ENCODE measurements at places on chromosomes 2 and 18.

DNA sequence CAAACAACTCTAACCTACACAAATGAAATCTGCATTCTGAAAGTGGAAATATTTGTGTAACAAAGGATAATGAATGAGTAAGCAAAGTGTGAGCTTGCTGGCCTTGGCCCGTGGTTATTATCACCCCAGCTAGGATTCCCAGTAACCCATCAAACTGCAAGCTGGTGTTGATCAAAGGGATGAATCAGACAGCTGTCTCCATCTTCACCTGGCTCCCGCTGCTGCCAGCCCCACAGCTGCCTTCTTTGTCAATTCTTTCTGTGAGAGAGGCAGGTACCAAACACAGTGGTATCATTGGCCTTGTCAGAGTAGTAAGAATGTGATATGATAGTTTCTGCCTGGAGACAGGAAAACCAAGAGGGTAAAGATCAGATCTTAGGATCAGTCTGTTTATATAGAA lies 25.2 kb upstream of the RGPD4 start:
- DNase-seq, result no peak

DNA sequence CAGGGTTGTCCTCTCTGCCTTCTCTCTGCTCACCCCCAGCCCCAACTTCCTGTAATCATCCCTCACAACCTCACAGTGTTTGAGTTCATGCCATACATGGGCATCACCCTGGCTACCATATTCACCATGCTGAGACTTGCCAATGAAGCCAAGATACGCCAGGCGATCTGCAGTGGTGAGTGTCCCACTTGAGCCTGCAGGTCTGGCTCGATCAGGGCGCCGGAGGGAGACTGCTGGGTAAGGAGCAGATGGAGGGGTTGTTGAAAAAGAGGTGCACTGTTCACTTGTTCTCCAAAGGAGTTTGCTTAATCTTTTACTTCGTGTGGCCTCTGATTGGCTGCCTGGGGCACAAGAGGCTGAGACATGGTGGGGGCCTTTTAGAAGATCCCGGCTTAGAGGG lies 14.6 kb downstream of the MROH2A start:
- no peak for DNase-seq

DNA sequence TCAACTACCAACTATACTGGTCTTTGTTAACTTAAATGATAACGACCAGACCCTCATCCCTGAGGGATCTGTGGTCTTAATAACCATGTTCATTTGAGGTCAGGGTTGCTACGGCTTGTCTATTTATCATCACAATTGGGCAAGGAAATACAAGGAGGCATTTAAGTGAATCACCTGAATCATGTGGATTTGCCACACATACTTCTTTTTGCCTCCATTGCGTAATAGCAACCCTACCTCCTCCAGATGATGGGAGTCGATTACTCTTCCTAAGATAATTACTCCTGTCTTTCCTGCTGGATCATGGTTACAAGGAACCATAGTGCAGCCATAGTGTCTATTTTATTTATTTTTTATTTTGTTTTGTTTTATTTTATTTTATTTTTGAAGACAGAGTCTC lies 42.2 kb downstream of the TAF4B start:
- no peak for DNase-seq

GRCh38 chr2:177754492-177754873 lies 318.1 kb downstream of the PDE11A start:
- no peak for DNase-seq

GRCh38 chr2:45406621-45407020 lies 204.4 kb downstream of the SRBD1 start:
- DNase-seq, result no peak

- DNase-seq, result no peak
Observed at GRCh38 chr18:63063171-63063570, 256.4 kb downstream of the BCL2 start.

DNA sequence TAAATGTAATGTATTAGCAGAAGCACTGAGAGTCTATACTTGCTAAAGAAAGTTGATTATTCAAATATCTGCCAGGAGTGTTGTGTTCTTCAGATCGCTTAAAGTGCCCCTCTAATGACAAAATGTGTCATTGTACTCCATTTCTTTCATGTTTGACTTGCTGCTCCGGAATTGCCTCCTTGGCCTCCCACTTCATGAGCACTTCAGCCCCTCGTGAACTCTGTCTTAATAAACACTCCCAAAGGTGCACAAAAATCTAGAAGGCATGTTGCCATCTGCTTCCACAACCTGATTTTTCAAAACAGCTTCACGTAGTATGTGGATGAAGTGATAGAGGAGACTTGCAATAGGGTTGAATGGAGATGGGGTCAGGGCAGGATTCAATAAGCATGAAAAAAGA lies 396.1 kb downstream of the TDRD15 start:
- DNase-seq, result no peak

- no peak for DNase-seq
Observed at GRCh38 chr2:81542119-81542518, 1237.6 kb upstream of the LRRTM1 start.

DNA sequence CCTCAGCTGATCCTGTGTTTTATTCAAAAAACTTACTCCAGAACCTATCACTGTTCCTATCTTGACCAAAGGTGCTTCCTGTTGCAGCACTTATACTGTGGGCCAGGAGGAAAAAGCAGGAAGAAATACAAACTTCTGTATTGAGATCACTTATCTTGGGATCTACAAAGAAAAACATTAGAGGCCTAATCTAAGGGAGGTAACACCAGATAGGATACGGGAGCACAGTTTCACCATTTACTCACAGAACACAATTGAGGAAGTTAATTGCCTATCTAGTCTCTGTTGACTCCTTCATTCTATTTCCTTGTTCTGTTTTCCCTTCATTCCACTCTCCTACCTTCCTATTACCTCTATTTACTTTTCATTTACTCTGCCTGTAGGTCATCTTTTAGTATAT lies 287.2 kb upstream of the LINC00305 start:
- no peak for DNase-seq

GRCh38 chr18:33184958-33185357 lies 255.6 kb downstream of the CCDC178 start:
- DNase-seq, result no peak

GRCh38 chr18:12239431-12239830 lies 14.7 kb upstream of the CIDEA start:
- DNase-seq, result no peak
